ENCODE measurements at places on chromosomes 2 and 18. TPM values are rescaled to one million over a fixed set of nuclear protein-coding genes. Genes with fewer than 3 reads are reported as not detected.

DNA sequence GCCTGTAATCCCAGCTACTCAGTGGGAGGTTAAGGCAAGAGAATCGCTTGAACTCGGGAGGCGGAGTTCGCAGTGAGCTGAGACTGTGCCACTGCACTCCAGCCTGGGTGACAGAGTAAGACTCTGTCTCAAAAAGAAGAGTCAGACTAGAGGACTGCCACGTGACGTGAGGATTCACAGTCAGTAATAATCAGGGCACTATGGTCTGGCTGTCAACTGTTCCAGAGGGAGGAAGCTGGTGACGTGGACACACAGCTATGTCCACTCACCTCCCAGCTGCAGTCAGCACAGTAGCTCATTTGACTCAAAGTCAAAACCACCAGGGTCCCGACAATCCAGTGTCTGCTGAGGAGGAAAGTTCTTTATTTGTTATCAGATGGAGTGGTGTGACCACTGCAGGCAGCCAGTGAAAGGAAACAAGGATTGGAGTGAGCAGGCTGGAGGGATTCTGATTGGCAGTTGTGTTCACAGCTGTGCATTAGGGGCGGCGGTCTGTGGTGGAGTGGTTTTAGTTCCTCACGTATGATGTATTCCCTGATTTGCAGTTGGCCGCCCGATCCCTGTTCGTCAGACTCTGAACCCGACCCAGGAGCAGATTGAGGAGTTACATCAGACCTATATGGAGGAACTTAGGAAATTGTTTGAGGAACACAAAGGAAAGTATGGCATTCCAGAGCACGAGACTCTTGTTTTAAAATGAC is 37.9 kb downstream of the MOGAT1 start:
- H3K36me3 ChIP-seq, result no peaks in the 10 kb centered on the region
- DNase-seq, result peak; percentile 100
- H3K4me3 ChIP-seq, result no peak overlapping the region
- H3K27me3 ChIP-seq, result no peaks in the 10 kb centered on the region

DNA sequence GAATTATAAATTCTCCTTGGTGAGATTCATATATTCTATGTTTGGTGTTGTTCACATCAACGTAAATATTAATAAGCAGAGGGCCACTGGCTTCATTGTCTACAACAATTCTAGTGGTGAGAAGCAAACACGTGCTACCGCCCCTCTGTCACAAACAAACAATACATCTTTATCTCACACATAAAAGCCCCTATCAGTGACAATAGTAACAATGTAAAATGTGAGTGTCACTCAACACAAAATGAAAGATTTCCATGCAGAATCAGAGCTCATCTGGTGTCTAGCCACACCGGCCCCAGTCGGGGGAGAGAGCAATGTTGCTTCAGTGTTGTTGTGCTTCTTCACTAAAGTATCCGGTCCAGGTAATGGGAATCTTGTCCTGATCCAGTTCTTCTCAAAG is 932.6 kb downstream of the SOCS6 start:
- H3K27ac ChIP-seq, result no peak overlapping the region
- no peak for DNase-seq
- no peaks in the 10 kb centered on the region for H3K36me3 ChIP-seq

COLEC11 gene
- total RNA-seq, result 0.83 TPM

- H3K27me3 ChIP-seq, result no peaks in the 10 kb centered on the region
- H3K4me1 ChIP-seq, result peaks cover 14% of the 10 kb centered on the region
- H3K36me3 ChIP-seq, result no peaks in the 10 kb centered on the region
- DNase-seq, result peak; percentile 38
These were observed 29.5 kb upstream of the STAT1 start for GRCh38 chr2:191043438-191043837.

PROC gene
- total RNA-seq, result not detected

DNA sequence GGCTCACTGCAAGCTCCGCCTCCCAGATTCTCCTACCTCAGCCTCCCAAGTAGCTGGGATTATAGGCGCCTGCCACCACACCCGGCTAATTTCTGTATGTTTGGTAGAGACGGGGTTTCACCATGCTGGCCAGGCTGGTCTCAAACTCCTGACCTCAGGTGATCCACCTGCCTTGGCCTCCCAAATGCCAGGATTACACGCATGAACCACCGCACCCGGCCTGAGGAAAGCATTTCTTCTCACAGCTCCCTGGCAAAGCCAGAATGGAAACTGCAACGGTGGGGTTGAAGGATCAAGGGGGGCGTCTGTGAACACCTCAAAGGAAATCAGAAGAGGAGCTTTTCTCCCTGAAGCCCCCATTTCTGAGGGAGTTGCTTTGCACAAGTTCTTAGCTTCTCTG is 11.2 kb upstream of the TEX51 start:
- H3K4me1 ChIP-seq, result no peaks in the 10 kb centered on the region
- no peaks in the 10 kb centered on the region for H3K27me3 ChIP-seq
- H3K4me3 ChIP-seq, result no peak overlapping the region

DNA sequence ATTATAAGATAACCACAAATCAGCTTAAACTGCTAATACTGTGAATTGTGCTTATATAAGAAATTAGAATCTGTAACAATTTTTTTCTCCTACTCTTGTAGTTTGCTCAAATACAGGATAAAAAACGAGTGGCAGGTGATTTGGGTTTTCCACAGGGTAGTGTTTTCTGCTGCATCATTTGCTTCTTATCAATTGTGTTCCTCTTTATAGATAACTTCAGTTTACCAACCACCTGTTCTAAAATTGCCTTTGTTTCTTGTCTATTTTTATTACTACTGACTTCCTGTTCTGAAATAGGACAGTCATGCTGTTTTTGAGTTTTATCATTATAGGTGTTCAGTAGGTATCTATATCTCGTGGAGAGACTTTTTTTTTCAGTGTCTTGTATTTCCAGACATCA is 56.9 kb downstream of the MFSD6 start:
- no peak overlapping the region for H3K4me3 ChIP-seq
- no peaks in the 10 kb centered on the region for H3K36me3 ChIP-seq
- H3K27me3 ChIP-seq, result no peaks in the 10 kb centered on the region
- peaks cover 16% of the 10 kb centered on the region for H3K4me1 ChIP-seq
- no peak overlapping the region for H3K27ac ChIP-seq
- DNase-seq, result no peak

DNA sequence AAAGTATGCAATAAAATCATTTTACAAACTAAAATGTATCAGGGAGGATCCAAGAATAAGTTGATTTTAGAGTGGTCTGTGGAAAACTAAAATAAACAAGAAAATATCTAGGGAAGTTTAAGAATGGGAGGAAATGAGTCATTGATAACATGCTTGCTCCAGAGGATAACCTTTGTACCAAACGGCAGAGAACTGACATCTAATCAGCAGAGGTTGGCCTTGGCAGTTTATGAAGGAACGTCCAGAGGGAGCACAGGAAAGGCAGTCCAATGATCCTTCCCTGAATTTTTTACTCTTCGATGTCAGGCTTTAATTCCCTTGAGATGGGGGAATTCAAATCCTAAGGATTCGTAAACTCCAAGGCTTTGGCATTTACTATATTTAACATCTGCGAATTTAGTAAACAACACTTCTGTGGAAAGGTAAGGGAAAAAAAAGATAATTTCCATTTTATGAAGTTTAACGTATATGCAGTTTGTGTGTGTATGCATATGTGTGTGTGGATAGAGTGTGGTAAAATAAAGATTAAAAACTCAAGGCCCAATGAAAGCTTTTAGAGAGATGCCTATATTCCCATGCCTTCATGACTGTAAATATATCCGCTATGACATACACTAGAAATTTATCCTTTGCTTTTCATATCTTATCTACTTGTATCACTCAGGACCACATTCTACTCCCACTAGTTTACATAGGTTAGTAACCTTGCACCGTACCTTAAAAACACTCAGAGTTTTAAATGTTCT is 8.7 kb upstream of the INPP1 start:
- H3K27ac ChIP-seq, result no peak overlapping the region
- H3K36me3 ChIP-seq, result no peaks in the 10 kb centered on the region
- H3K27me3 ChIP-seq, result no peaks in the 10 kb centered on the region

GRCh38 chr2:173441222-173441621 is 86.5 kb downstream of the CDCA7 start:
- H3K36me3 ChIP-seq, result no peaks in the 10 kb centered on the region
- no peak overlapping the region for H3K4me3 ChIP-seq
- peak; percentile 83 for DNase-seq

- H3K36me3 ChIP-seq, result no peaks in the 10 kb centered on the region
- H3K27me3 ChIP-seq, result no peaks in the 10 kb centered on the region
- DNase-seq, result no peak
- H3K27ac ChIP-seq, result no peak overlapping the region
- H3K4me1 ChIP-seq, result no peaks in the 10 kb centered on the region
- peak overlapping the region; percentile 88 for H3K4me3 ChIP-seq
These were observed 652 bp downstream of the GCA start for GRCh38 chr2:162344617-162344950.

TSPYL6 gene
- total RNA-seq, result not detected

- H3K27ac ChIP-seq, result no peak overlapping the region
- H3K4me1 ChIP-seq, result peaks cover 4% of the 10 kb centered on the region
- H3K27me3 ChIP-seq, result no peaks in the 10 kb centered on the region
- DNase-seq, result peak; percentile 28
These were observed 43.0 kb upstream of the ITGAV start for GRCh38 chr2:186546846-186547245.

AGAP1 gene
- total RNA-seq, result 10.6 TPM

CCDC178 gene
- under 0.01 TPM for total RNA-seq

DNA sequence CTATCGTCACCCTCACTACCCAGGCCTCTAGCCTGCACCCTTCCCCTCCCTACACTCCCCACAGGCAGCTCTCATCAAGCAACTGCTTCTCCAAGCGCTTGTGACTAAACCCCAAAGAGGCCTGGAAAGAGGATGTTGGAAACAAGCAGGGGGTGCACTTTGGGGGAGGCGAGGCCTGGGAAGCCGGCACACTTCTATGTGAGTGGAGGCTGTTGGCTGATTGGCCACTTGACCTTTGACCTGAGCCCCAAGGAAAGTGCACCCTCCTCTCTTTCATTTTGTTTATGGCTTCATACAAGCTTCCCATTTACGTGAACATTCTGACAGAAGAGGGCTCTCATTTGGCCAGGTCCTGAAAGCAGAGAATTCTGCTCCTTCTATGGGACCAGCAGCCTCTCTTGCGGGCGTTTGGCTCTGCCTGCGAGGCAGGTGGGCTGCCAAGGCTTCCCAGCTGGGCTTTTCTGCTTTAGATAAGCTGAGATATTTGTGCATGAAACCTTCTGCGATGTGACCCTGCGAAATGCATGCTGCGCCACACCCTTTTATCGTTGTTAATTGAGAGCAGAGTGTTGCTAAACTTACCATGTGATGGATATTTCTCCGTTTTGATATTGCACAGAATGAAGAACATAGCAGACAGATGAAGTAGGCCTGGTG is 134.8 kb upstream of the NCK2 start:
- H3K4me1 ChIP-seq, result no peaks in the 10 kb centered on the region
- H3K27me3 ChIP-seq, result no peaks in the 10 kb centered on the region
- no peak overlapping the region for H3K4me3 ChIP-seq

DNA sequence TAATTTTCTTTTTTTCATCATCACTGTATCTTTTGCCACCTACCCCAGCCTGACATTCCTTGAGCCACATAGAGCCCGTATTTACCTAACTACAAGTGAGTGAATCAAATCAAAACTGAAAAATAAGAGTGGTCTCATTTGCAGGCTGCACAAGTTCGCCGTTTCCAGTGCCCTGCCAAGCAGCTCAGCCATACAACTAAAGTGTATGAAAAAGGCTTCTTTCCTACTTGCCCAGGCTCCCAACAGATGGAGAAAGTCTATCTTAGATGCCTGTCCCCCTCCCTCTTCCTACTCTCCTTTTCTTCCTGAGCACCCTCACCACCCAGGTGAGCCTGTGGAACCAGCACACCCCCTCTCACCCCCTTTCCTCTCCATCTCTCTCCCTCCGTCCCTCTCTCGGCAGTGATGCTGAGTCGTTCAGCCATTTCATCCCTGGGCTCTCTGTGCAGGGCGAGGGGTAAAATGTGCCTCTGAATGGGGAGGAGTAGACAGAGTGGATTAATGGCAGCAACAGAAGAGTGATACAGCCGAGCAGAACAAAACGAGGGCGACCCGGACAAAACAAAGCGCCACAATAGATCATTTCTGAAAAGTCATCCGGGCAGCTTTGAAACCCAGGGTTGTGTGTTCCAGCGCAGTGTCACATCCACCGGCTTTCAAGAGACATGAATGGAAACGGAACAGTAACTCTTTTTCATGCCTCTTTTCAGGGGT is 65.0 kb upstream of the POU3F3 start:
- H3K4me1 ChIP-seq, result no peaks in the 10 kb centered on the region
- H3K4me3 ChIP-seq, result no peak overlapping the region
- no peaks in the 10 kb centered on the region for H3K36me3 ChIP-seq
- H3K27me3 ChIP-seq, result no peaks in the 10 kb centered on the region
- no peak for DNase-seq

- H3K27me3 ChIP-seq, result no peaks in the 10 kb centered on the region
- H3K4me1 ChIP-seq, result no peaks in the 10 kb centered on the region
- DNase-seq, result peak; percentile 46
- no peak overlapping the region for H3K4me3 ChIP-seq
- no peak overlapping the region for H3K27ac ChIP-seq
These were observed 375.2 kb downstream of the TRIB2 start for GRCh38 chr2:13091861-13092378.

DNA sequence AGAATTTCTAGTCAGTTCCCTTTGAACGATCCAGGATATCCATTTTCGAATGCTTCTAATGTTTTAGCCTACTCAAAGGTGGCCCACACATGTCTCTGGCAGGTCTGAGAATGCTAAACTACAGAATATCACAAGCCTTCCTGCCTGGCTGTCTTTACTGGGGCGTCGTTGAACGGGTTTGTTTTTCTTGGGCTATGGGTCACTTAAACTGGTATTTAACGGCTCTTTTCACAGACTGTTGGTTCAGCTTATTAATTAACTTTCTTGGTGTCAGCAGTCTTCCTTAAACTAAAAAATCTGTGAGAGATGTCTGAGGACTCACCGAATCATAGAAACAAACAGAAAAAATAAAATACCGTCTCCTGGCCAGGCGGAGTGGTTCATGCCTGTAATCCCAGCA is 563.2 kb upstream of the NRP2 start:
- no peaks in the 10 kb centered on the region for H3K36me3 ChIP-seq
- H3K27ac ChIP-seq, result no peak overlapping the region
- H3K4me3 ChIP-seq, result no peak overlapping the region
- H3K4me1 ChIP-seq, result no peaks in the 10 kb centered on the region
- no peak for DNase-seq

ONECUT2 gene
- under 0.01 TPM for total RNA-seq

DNA sequence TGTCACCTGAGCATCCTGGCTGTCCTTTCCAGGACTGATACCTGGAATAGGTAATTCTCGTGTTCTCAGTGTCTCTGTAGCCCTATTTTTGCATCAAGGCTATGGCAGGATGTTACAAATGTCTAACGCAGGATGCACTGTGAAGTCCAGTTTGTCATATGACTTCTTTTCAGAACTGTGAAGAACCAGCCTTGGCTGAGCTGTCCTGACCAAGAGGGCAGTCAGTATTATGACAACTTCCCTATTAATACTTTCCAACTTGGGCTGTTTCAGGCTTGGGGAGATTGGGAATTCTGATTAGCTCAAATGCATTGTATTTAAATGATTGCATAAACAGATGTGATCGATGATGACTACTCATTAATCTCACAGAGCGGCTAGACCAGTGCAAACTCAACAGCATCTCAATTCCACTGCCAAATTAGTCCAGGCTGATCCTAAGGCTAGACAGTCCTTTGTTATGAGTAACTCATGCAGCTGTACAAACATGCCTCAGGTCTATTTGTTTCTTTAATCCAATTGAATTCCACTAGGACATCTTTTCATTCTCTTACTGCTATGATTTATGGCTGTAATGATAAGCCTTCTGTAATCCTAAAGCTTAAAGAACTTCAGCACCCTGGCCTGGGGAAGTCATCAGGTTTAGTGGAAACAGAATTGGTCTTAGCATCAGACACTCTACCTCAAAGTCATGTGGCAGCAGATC is 331.6 kb downstream of the KCNS3 start:
- DNase-seq, result peak; percentile 99
- no peak overlapping the region for H3K4me3 ChIP-seq
- H3K4me1 ChIP-seq, result no peaks in the 10 kb centered on the region
- no peak overlapping the region for H3K27ac ChIP-seq

All from fibroblast of lung (primary cell).